ENCODE measurements at places on chromosomes 1 and 21. TPM values are rescaled to one million over a fixed set of nuclear protein-coding genes. Genes with fewer than 3 reads are reported as not detected.

Gene CD164L2
- 0.79 TPM for total RNA-seq

Gene HSD11B1
- 0.22 TPM for total RNA-seq

Gene FMOD
- under 0.01 TPM for total RNA-seq

Gene IGSF3
- total RNA-seq = 120 TPM

Gene DTL
- total RNA-seq = 9.8 TPM

Gene CD84
- 0.39 TPM for total RNA-seq

Gene SMPDL3B
- total RNA-seq = under 0.01 TPM

Gene ZSCAN20
- 11.4 TPM for total RNA-seq

Gene POTED
- not detected for total RNA-seq

Gene NUP210L
- total RNA-seq = not detected

Gene CGN
- 2.0 TPM for total RNA-seq

Gene OR2L3
- not detected for total RNA-seq

Gene RIPPLY3
- total RNA-seq = 0.79 TPM

Gene MCOLN2
- total RNA-seq = not detected

Gene GBP3
- total RNA-seq = 29.3 TPM

Gene CHIA
- total RNA-seq = 0.11 TPM

Gene LCE1E
- not detected for total RNA-seq

Gene CTSE
- total RNA-seq = not detected

Gene ARHGEF16
- total RNA-seq = 0.39 TPM

Gene COQ8A
- 7.1 TPM for total RNA-seq

Gene SDE2
- 11.8 TPM for total RNA-seq

Gene KIF21B
- 0.22 TPM for total RNA-seq

Measured in placental epithelial cell (primary cell).